ENCODE measurements at places on chromosomes 13 and 19.

DNA sequence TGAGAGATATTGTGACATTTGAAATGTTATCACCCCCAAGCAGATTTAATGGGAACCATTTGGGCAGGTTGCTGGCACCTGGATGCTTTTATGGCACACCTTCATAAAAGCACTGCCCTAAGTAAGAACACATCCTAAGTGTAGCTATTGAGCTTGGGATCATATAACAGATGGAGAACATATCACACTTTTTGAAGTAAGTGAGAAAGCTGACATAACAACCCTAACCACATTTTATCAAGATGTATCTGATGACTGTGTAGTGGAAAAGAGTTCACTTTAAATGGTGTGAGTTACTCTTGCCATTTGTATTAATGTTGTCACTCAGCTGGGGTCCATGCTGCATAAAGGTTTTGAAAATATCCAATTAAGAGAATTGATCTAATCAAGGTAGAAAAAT lies 287.9 kb downstream of the DCLK1 start:
- no peak for DNase-seq

GRCh38 chr19:3979289-3979673 lies 6.0 kb downstream of the EEF2 start:
- no peak for DNase-seq

DNA sequence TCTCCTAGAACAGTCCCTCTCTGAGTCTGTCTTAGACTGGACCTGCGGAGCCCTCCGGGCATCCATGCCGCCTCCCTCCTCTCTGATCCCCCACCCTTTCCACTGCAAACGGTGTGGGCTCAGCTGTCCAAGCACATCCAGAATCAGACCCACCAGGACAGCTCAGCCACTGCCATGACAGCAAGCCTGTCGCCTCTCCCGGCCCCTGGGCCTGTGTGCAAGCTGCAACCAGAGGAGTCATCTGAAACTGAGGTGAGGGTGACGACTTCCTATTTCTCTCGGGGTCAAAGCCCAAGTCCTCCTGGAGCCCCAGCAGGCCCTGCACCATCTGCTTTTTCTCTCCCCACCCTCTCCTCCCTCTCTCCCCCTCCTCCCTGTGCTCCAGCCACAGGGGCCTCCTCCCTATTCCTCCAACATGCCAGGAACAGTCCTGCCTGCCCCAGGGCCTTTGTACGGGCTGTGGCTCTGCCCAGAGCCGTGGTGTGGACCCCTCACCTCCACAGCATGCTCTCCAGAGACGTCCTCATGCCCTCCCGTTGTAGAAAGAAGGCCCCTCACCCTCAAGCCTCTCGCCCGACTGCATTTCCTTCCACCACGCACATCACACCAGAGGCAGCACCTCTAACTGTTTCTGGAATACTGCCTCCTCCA lies 23.5 kb upstream of the MYDGF start:
- DNase-seq = no peak

- no peak for DNase-seq
Measured at GRCh38 chr13:101231751-101232428, 184.4 kb downstream of the NALCN start.

DNA sequence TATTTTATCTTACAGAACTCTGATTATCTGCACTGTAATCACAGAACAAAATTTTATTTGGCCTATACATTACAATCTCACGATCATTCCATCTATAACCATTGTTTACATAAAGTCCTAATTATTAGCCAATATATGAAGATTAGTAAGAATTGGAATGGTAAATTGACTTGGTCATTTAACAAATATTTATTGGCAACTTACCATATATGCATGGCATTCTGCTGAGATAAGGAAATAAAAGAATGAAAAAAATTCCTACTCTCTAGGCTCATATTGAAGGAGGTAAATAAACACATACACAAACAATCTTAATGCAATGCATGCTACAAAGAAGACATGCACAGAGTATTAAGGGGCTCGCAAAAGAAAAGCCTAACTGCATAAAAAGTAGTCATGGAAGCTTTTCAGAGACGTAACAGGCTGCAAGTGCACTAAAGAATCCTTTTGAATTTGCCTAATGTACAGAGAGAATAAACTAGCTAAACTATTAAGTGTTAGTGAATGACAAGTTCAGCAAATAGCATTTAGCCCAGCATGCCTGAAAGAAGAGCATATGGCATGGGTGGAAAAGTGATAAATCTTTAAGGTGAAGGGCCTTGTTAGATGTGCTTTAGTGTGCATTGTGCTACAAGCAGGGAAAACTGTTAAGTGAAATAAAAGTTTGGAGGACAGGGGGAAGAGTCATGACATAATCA lies 1131.1 kb downstream of the PCDH9 start:
- no peak for DNase-seq

DNA sequence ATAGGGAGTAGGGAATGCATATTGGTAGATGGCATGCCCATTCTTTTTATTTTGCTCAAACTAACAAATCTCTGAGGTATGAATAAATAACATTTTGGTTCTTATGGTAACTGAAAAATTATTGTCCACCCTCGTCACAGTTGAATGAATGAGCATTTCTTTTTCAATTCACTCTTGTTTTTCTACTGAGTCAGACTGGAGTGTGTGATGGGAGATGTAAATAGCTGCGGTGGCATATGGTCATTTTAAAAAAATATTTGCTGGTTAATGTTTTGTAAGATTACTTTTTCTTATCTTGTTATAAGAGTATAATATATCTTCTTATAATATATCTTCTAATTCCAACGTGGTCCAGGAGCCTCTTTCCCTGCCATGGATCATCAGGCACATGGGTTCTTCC lies 586.5 kb downstream of the SLITRK5 start:
- no peak for DNase-seq

GRCh38 chr19:13466697-13467096 lies 39.6 kb downstream of the CACNA1A start:
- DNase-seq = no peak

DNA sequence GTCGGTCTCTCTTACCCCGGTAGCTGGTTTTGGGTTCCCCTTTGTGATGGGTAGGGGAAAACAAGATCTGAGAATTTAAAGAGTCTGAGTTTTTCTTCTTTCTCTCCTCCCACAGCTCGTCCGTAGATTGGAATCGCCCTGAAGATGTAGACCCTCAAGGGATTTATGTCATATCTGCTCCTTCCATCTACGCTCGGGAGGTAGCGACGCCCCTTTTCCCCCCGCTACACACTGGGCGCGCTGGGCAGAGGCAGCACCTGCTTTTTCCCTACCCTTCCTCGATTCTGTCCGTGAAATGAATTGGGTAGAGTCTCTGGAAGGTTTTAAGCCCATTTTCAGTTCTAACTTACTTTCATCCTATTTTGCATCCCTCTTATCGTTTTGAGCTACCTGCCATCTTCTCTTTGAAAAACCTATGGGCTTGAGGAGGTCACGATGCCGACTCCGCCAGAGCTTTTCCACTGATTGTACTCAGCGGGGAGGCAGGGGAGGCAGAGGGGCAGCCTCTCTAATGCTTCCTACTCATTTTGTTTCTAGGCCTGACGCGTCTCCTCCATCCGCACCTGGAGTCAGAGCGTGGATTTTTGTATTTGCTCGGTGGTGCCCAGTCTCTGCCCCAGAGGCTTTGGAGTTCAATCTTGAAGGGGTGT lies 7.1 kb upstream of the SELENOV start:
- no peak for DNase-seq

- no peak for DNase-seq
Measured at GRCh38 chr19:46806656-46807055, 18.3 kb upstream of the SLC1A5 start.

Data from activated CD4-positive, alpha-beta T cell treated with anti-CD3 and anti-CD28 coated beads for 24 hours (primary cell).